ENCODE measurements at places on chromosomes 16 and 17.

DNA sequence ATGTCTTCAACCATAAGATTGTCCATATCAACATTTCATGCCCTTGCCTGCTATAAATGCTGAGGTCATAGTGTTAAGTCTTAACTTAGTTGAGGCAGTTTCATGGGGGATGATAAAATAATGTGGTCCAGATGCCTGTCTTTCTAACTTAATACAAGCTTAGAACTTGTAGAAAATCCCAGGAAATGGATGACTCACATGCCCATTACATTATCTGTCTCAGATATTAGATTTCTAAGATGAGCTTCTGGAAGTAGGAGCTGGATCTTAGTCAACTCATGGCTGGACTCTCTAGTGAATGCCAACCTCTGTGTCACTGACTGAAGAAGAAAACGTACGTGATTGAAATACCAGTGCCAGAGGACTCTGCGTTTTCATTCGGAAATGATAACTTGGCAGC lies 797.5 kb upstream of the EEF2KMT start:
- DNase-seq = no peak

- DNase-seq = peak; percentile 93
Measured at GRCh38 chr17:51351890-51352289, 91.5 kb downstream of the UTP18 start.

DNA sequence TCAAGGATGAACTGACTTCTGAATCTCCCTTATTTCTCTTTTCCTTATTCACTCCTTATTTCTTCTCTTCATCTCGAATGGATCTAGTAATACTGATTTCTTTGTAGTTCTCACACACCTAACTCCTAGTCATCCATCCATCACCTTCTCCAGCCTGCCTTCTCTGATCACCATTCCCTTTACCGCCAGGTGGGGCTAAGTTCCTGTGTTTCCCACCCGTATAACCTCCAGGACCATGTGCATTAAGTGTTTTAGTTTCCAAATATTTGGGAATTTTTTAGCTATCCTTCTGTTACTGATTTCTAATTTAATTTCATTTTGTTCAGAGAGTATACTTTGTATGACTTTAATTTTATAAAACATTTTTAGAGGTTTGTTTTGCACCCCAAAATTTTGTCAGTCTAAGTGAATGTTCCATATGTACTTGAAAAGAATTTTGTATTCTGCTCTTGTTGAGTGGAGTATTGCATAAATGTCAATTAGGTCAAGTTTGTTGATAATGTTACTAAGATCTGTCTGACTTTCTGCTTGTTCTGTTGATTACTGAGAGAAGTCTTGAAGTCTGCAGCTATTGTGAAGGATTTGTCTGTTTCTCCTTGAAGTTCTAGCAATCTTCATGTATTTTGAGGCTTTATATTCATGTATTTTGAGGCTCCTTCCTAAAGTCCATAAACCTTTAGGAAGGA lies 8.8 kb downstream of the BPTF start:
- no peak for DNase-seq

- no peak for DNase-seq
Measured at GRCh38 chr17:62162898-62163297, 97.8 kb upstream of the MED13 start.

DNA sequence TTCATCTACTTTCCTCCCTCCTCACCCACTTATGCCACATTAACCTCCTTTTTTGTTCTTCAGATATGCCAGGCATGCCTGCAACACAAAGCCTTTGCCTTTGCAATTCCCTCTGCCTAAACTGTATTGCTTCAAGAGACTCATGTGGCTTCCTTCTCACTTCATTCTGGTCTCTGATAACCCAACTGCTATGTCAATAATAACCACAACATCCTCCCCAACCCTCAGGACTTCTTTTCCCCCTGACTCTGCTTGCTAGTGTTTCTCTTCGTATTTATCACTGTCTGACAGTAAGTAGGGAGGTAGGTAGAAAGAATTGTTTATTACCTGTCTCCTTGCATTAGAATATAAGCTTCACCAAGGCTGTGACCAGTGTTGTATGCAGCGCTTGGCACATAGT lies 22.4 kb downstream of the RBL2 start:
- DNase-seq = no peak

- no peak for DNase-seq
Measured at GRCh38 chr16:49931916-49932315, 76.0 kb upstream of the ZNF423 start.

DNA sequence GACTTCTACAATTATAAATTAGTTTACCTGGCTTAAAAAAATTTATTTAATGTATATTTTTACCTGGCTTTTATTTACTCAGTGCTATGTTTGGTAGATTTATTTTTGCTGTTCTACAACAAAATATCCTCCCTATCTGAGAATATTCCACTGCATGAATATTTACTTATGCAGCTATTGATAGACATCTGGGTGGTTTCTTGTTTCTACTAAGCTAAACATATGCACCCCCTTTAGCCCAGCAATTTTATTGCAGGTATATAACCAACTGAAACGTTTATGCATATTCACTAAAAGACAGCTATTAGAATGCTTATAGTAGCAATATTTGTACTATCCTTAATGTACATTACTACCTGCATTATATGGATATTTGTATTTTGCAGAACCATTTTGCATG lies 187.7 kb upstream of the CPHXL start:
- no peak for DNase-seq

DNA sequence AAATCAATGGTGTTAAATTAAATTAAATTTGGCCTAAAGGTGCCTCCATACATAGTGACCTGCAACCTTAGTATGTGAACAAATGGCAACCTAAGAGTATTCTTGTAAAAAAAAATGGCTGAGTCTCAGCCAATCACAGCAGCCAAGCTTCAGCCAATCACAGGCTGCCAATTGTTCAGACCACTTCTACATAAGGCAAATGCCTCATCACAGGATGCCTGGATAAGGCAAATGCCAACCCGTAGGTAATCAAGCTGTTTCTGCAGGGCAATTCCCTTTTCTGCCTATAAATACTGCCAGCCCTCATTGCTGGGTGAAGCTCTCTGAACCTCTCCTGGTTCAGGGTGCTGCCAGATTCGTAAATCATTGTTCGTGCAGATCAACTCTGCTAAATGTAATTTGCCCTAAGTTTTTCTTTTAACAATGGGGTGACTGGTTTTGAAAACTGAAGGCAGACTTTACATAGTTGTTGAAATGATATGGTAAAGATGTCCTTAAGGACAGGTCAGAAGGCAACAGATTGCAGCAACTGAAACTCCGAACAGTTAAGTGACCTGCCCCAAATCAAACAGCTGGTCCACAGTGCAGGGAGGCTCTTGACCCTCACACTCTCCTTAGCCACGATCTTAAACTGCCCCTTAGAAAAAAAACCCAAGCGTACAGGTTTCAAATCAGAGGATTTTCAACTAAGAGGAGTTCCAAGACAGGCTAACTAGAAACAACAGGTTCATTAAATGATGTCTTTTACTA lies 50.3 kb downstream of the N4BP1 start:
- no peak for DNase-seq

DNA sequence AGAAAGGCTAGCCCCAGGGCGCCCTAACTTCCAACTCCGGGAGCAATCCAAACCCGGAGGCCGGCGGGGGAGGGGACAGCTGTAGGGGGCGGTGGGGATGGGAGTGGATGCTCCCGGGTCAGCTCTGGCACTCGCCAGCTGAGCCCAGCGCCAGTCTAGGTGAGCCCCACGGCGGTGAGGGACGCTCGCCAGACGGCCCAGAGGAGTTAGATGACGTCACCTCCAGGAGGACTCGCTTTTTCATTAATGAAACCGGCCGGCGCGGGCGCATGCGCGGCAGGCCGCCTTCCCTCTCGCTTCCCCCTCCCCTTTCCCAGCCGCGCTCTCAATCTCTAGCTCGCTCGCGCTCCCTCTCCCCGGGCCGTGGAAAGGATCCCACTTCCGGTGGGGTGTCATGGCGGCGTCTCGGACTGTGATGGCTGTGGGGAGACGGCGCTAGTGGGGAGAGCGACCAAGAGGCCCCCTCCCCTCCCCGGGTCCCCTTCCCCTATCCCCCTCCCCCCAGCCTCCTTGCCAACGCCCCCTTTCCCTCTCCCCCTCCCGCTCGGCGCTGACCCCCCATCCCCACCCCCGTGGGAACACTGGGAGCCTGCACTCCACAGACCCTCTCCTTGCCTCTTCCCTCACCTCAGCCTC lies at the start of gene NF1:
NF1 (plus strand) TSS at position 378 of the 636 bp plus-strand sequence. CDS start 333 bp downstream, outside the sequence.
- peak; percentile 97 for DNase-seq

DNA sequence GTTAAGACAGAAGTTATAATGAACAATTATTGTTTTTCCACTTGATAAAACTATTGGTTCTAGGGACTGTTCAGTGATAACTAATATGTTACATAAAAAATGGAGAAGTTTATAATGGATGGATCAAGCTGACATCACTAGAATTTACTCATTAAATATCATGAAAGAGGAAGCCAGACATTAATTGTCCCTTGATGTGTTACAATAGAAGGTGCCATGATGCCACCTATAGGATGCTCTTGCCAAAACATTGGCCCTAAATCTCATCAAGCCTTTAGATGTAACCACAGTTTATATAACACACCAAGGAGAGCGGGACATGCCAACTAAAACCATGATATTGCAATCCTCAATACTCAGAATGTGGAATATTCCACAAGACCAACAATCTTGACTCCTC lies 147.9 kb upstream of the MON1B start:
- DNase-seq = no peak

- DNase-seq = no peak
Measured at GRCh38 chr16:89287777-89288576, 70.5 kb downstream of the ZNF778 start.

GRCh38 chr16:73572135-73572828 lies 524.4 kb upstream of the ZFHX3 start:
- peak; percentile 51 for DNase-seq

GRCh38 chr17:44502598-44503146 lies 534 bp downstream of the GPATCH8 start:
- DNase-seq = no peak

- no peak for DNase-seq
Measured at GRCh38 chr16:8571061-8571596, 19.2 kb downstream of the TMEM114 start.

- peak; percentile 77 for DNase-seq
Measured at GRCh38 chr17:50183421-50183994, 17.7 kb downstream of the SGCA start.

DNA sequence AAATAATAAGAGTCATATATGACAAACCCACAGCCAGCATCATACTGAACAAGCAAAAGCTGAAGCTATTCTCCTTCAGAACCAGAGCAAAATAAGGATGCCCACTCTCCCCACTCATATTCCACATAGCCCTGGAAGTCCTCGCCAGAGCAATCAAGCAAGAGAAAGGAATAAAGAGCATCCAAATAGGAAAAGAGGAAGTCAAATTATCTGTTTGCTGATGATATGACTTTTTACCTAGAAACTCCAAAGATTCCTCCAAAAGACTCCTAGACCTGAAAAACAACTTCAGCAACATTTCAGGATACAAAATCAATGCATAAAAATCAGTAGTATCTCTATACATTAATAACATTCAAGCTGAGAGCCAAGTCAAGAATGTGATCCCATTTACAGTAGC lies 217.5 kb downstream of the ABCC12 start:
- DNase-seq = no peak

DNA sequence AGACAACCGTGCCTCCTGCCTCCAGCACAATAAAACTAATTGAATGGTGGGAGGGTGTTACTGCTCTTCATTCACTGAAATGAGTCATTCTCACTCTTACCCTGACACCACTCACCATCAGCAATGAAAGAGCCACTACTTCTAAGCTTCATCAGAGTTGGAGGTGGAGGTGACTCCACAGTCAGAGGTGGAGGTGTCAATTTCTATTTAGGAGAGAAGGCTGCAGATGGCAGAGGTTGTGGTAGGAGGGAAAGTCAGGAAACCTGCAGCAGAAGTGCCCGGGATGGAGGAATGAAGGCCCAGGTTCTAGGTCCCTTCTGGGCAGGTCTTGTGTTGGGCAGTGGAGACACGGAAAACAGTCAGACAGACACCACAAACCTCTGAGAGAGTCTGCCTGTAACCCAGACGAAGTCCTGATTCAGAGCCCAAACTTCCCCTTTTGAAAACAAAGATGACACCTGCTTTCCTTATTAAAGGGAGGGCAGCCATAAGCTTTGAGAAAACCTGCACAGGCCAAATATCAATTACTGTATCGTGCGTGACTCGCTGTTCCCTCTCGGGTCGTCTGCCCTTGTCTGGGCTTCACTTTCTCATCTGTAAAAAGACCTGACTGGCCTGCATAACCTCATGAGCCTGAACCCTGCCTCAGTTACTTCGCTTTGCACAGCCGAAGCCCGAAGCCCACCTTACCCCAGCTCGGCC lies 668 bp downstream of the ATPAF2 start:
- no peak for DNase-seq

GRCh38 chr17:57576744-57577143 lies 168.4 kb downstream of the CCDC182 start:
- DNase-seq = no peak

GRCh38 chr16:11152677-11153331 lies 103.2 kb downstream of the SOCS1 start:
- no peak for DNase-seq

DNA sequence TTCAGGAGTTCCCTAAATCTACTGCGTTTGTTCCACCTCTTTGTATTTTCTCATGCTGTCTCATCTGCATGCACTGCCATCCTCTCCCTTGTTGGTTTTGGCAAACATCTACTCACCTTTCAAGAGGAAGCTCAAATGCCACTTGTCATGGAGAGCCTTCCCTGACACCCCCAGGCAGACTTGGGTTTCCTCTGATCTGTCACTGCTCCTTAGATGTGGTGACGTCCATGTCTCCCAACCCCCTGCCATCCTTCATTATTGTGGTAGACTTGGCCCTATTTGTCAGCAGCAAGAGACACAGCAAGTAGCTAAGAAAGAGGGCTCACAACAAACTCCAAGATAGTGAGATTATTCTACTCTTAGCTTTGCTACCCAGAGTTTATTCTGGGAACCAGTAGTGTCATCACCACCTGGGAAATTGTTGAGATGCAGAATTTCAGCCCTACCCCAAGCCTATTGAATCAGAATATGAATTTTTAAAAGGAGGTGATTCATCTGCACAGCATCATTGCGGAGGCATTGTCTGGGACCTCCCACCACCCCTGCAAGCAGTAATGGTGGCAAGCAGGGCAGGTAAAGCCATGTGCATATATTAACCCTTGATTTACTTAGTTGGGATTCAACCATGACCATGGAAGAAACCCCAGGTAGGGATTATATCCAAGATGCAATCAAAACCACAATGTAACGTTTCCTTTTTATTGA lies 248.9 kb downstream of the SHISA9 start:
- no peak for DNase-seq

- DNase-seq = no peak
Measured at GRCh38 chr16:21663889-21664647, at the start of gene OTOA. Gene OTOA, plus strand, starts transcription at chr16:21663968. Its CDS starts 14,547 bp downstream, at chr16:21678515.

DNA sequence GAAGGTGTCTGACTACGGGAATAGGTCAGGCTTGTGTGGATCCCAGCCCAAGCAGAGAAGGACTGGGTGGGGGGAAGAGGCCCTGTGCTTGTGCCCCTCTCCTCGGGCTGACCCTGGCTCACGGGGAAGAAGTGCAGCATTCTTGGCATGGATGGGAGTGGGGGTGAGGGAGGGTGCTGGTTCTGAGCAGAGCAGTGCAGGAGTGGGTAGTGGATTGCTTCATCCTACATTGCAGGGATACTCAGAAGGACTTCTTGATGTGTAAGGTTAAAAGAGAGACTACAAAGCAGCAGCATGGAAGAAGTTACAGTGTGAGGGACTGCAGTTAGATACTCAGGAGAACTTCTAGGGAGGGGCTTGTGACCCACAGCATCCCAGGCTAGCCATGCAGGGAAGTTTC lies 2.1 kb downstream of the ARHGAP23 start:
- DNase-seq = no peak

Data from femur (tissue), 1 donor.